ENCODE measurements at places on chromosomes 3 and 15. TPM values are rescaled to one million over a fixed set of nuclear protein-coding genes. Genes with fewer than 3 reads are reported as not detected.

GRCh38 chr15:90581771-90582352 lies 52.1 kb downstream of the CRTC3 start:
- no peak for DNase-seq

Gene ANKRD34C
- total RNA-seq: not detected

Gene KBTBD13
- 0.06 TPM for total RNA-seq

DNA sequence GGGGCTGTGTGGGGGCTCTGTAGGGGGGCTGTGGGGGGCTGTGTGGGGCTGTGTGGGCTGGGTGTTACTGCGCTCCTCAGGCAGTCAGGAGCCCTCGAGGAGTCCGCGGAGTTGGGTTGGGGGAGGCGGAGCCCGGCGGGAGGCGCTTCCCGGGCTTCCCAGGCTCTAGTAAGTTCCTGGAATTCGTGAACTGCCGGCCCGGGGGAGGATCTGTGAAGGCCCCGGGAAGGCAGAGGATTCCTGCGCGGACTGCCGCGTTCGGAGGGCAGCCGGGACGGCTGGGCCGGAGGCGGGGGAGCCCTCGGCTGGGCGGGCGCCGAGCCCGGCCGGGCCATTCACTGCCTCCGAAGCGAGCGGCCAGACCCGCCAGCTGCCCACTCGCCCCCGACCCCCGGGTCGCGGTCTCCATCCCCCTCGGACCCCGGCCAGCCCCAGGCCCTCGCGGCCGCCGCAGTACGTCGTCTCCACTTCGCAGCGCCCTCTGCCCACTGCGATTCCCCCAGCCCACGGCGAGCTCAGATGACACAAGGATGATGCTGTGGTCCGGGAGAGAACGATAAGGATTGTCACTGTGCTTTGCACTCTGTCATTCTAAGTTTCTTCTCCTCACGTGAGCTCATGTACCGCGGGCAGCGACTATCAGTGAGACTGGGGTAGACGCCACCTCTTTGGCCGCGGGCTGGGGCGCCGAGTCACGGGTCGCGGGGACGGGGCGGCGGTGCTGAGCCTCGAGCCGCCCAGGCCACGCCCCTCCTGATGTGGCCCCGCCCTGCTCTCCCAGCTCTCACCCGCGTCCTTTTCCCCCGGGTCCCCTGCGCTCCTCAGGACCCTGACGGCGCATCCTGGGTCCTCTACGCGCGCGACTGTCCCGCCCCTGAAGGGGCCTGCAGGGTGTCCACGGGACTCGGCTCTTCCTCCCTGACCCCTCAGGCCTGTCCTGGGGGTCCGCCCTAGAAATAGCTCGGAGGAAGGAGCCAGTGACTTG lies 65.3 kb downstream of the KLF13 start:
- peak; percentile 93 for DNase-seq

- no peak for DNase-seq
Observed at GRCh38 chr3:173939331-173939730, 541.8 kb downstream of the NLGN1 start.

DNA sequence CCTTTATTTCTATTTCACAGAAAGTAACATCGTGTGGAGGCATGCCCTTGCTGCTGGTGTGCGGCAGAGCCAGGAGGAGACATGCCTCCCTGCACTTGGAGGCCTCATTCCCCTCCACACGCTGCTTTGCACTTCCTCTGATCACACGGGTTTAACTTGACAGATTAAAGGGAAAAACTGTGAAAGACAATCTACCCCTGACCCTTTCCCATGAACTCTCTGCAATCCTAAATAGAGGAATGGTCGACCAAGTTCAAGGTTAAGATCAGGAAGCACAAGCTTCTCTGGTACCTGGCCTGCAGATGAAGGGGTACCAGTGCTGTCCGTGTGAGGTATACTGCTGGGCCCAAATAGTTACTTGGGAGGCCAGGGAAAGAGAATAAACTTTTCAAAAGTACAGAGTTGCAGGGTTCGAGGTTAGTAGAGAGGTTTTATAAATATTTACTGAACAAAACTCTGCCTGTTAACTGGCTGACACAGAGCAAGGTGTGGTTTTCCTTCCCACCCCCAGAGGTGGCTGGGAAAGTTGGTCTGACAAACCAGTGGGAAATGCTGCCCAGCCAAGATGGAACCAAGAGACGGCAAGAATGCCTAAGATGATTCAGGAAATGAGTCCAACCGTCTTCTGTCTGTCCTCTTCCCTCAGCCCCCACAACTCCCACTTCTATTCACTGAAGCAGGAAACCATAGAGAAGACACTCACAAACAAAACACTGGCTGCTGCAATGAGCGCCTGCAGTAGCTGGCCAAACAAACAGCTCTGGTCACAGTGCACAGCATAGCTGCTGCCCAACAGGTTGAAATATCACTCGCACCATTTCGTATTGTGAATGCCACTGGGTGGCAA lies 79.6 kb downstream of the IGF2BP2 start:
- DNase-seq: peak; percentile 82

Gene PKM
- total RNA-seq: 1,124 TPM

Measured in kidney (tissue), 22 donors.